MCF 10A (cell line): ENCODE measurements at places on chromosomes 1 and 21. TPM values are rescaled to one million over a fixed set of nuclear protein-coding genes. Genes with fewer than 3 reads are reported as not detected.

DNA sequence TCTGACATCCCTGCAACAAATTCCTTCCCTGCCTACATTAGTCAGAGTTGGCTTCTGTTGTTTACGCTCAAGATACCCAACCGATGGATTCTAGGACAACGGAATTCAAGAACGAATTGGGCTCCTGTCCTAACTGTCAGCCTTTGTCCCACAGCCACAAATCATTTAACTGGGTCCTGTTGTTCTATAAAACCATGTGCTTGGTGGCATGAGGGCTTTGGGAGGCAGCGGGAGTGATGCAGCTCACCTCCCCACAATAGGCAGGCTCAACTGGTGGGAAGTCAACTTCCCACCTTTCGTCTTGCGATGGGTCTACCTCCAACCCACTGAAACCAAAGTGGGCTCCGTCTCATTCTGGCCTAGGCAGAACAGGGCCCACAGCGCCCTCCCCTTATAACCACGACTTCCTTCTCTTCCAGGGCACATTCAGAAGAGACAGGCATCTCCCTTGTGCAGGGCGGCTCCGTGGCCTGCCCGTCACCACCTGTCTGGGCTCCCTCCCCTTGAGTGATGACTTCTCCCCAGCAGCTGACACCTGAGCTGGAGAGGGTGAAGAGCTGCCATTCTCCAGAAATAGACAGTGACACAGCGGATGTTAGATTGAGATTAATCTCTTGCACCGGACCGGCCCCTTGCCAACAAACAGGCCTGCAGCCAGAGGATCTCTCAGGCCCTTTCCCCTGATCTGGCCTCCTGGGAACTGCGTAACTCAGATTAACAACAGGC lies 26.5 kb downstream of the LRRC38 start:
- no peaks in the 10 kb centered on the region for H3K27me3 ChIP-seq
- no peak overlapping the region for H3K27ac ChIP-seq
- H3K4me1 ChIP-seq, result no peaks in the 10 kb centered on the region
- DNase-seq, result no peak
- H3K36me3 ChIP-seq, result no peaks in the 10 kb centered on the region

DNA sequence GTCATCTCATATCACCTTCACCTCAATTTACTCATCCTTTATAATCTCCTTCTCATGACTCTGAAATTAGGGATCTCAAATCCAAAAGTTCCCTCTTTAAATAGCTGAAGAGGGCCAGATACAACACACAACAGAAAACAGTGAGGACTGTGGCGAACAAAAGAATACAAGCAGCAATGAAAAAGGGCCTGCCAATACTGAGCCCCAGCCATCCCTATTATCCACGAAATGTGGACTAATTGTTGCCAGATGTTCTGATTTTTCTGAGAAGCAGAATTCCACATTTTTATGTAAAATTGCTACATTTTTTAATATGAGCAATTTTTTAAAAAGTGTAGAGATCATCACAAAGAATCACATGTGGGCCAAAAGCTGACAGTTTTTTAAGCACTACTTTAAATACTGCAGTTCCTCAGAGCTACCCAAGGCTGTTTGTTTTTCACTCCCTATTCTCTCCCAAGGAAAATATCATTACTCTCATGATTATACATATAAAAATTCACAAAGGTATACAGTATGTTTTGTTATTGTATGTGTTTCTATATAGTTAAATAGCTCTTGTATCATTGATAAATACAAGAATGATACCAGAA lies 90.0 kb downstream of the ASH1L start:
- H3K27me3 ChIP-seq, result no peaks in the 10 kb centered on the region
- no peak overlapping the region for H3K4me3 ChIP-seq
- peaks cover 44% of the 10 kb centered on the region for H3K36me3 ChIP-seq

DNA sequence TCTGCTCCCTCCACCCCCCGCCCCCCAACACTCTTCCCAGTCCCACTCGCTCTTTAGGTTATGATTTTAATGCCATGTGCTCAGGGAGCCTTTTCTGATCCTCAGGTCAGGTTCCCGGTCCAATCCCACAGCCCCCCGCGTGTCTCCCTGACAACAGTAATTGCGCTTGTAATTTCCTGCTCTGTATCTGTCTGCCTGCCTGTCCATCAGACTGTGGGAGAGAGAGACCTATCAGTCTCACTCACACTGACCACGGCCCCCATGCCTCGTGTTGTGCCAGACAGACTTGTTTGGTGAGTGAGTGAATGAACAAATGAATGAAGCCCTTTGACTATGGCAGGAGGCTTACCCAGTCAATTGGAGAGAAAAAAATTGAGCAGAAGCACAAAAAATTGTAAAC lies 50.8 kb upstream of the ECE1 start:
- no peaks in the 10 kb centered on the region for H3K27me3 ChIP-seq
- H3K36me3 ChIP-seq, result no peaks in the 10 kb centered on the region
- H3K4me1 ChIP-seq, result peaks cover 25% of the 10 kb centered on the region
- no peak overlapping the region for H3K27ac ChIP-seq
- no peak for DNase-seq
- no peak overlapping the region for H3K4me3 ChIP-seq

GRCh38 chr1:246583448-246584185 lies 17.4 kb downstream of the CNST start:
- no peak overlapping the region for H3K4me3 ChIP-seq
- DNase-seq, result peak; percentile 73
- H3K27me3 ChIP-seq, result no peaks in the 10 kb centered on the region
- peaks cover 28% of the 10 kb centered on the region for H3K4me1 ChIP-seq
- H3K27ac ChIP-seq, result peak overlapping the region; percentile 4
- peaks cover 14% of the 10 kb centered on the region for H3K36me3 ChIP-seq

GRCh38 chr1:10538646-10539355 lies 64.1 kb downstream of the PEX14 start:
- H3K36me3 ChIP-seq, result peaks cover 33% of the 10 kb centered on the region
- no peak overlapping the region for H3K4me3 ChIP-seq
- no peak for DNase-seq
- no peak overlapping the region for H3K27ac ChIP-seq
- H3K27me3 ChIP-seq, result no peaks in the 10 kb centered on the region

DNA sequence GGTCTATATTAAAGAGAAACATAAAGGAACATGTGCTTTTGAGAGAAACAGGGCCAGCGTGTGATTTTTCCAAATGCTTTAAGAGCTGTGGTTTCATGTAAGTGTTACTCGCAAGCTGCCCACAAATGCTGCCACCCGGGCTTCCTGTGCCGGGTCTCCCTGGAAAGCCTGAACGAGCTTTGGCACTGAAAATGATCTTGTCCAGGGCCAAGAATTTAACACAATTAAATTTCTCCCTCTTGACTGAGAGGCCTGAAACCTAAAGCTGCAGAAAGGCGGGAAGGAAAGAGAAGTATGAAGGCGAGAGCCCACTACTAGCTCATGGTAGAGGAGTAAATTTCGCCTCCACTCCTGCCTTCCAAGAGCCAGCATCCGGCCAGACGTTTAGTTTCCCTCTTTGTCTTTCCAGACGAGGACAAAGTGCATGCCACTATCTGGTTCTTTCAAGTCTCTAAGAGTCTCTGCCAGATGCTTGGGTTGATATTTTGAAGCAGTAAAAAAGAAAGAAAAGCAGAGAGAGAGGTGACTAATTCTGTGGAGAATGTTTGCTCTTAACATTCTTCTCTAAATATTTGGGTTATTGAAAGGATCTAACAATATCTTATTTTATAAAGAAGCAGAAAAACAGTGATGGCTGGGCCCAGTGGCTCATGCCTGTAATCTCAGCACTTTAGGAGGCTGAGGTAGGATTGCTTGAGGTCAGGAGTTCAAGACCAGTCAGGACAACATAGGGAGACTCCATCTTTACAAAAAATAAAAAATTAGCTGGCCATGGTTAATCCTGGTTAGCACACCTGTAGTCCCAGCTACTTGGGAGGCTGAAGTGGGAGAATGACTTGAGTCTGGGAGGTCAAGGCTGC lies 100.0 kb upstream of the HNRNPU start:
- peak; percentile 57 for DNase-seq
- H3K4me3 ChIP-seq, result peak overlapping the region; percentile 35
- peak overlapping the region; percentile 93 for H3K27ac ChIP-seq

GRCh38 chr1:66570196-66570595 lies 36.2 kb downstream of the SGIP1 start:
- no peak overlapping the region for H3K27ac ChIP-seq
- H3K27me3 ChIP-seq, result no peaks in the 10 kb centered on the region
- H3K4me3 ChIP-seq, result no peak overlapping the region
- no peak for DNase-seq
- H3K4me1 ChIP-seq, result peaks cover 19% of the 10 kb centered on the region

DNA sequence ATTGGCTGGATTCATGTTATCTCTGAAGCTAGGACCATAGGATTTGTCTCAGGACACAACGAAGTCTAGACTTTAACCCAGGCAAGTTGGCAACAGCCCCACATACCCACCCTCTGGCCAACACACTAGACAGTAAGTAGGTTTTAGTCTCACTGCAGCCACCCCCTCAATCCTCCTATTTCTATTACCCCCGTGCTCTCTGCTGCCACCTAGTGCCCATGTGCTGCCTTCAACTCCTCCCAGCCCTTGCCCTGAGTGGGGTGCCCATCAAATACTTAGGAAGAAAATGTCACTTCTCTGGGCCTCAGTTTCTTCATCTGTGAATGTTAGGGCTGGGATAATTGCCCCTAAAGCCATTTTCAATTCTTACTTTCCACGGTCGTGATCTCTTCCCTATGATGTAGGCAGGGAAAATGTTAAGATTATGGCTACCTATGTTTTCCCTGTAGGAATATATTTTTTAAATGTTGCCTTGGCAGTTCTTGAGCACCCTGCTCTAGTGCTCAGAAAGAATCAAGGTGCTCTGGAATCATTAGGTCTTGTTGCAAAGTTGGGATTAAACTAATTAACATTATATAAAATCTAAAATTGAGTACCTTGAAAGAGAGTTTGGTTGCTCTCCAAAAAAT lies 213.0 kb downstream of the LMX1A start:
- H3K4me1 ChIP-seq, result peaks cover 6% of the 10 kb centered on the region
- no peak overlapping the region for H3K4me3 ChIP-seq

GRCh38 chr1:212213784-212214183 lies 71.4 kb upstream of the PPP2R5A start:
- H3K4me1 ChIP-seq, result no peaks in the 10 kb centered on the region
- H3K36me3 ChIP-seq, result no peaks in the 10 kb centered on the region
- no peak overlapping the region for H3K4me3 ChIP-seq
- H3K27me3 ChIP-seq, result no peaks in the 10 kb centered on the region

DNA sequence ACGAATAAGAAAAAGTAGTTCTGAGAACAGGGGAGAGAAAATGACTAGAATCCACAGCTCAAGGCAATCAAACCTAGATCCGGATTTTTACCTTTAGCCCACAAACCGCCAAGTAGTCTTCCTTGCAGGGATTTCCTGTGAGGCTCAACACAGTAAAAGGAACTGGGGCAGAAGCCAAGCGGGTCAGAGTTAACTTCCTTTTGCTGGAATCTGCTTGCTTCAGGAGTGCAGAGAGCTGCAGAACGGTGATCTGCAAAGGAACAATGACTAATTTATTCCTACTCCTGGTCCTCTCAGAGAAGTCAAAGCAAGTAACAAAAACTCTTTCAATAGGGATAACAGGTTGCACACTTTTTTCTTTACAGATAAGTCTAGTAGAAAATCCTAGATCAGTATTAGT lies 53.4 kb downstream of the UBR4 start:
- H3K4me1 ChIP-seq, result no peaks in the 10 kb centered on the region
- H3K27ac ChIP-seq, result no peak overlapping the region
- H3K27me3 ChIP-seq, result no peaks in the 10 kb centered on the region
- H3K4me3 ChIP-seq, result no peak overlapping the region

DNA sequence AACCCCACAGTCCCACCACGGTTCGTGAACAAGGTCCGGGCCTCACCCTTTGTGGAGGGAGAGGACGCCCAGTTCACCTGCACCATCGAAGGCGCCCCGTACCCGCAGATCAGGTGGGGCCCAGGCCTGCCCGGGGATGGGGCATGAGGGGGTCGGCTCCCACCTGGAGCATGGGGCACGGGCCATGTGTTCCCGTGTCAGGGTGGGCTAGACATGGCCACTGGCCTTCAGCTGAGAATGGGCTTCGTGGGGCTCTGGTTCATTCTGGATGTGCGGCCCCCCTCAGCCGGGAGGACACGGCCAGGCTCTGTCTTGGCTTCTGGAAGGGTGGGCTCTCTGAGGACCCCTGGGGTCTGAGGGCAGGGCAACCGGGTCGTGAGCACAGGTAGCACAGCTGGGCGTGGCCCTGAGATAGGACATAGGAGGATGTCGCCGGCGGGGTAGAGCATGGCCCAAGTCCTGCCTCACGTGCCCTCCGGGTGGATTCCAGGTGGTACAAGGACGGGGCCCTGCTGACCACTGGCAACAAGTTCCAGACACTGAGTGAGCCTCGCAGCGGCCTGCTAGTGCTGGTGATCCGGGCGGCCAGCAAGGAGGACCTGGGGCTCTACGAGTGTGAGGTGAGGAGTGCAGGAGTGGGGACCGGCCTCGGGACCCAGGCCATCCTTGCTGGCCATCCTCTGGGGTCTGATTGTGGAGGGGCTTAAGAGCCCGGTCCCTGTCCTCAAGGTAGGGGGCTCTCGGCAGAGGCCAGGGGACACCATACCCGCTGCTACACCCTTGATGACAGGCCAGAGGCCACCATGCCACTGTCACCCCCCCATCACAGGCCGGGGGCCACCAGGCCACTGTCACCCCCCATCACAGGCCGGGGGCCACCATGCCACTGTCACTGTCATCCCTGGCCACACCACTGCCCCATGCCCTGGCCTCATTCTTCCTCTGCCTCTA lies 55.5 kb downstream of the TRIM11 start:
- no peaks in the 10 kb centered on the region for H3K4me1 ChIP-seq
- no peaks in the 10 kb centered on the region for H3K36me3 ChIP-seq
- no peak overlapping the region for H3K4me3 ChIP-seq
- no peak for DNase-seq
- H3K27me3 ChIP-seq, result peaks cover 23% of the 10 kb centered on the region

DNA sequence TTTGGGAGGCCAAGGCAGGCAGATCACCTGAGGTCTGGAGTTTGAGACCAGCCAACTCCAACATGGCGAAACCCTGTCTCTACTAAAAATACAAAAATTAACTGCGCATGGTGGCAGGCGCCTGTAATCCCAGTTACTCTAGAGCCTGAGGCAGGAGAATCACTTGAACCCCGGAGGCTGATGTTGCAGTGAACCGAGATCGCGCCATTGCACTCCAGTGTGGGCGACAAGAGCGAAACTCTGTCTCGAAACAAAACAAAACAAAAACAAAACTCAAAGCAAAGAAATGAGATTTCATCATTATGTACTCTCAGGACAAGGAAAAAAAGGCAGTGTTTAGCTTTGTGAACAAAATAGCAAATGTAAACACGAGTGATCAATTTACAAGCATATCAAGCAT lies 61.0 kb downstream of the LAMC2 start:
- peaks cover 45% of the 10 kb centered on the region for H3K4me1 ChIP-seq
- no peak for DNase-seq
- H3K36me3 ChIP-seq, result peaks cover 50% of the 10 kb centered on the region
- H3K4me3 ChIP-seq, result no peak overlapping the region
- no peaks in the 10 kb centered on the region for H3K27me3 ChIP-seq
- peak overlapping the region; percentile 47 for H3K27ac ChIP-seq

DNA sequence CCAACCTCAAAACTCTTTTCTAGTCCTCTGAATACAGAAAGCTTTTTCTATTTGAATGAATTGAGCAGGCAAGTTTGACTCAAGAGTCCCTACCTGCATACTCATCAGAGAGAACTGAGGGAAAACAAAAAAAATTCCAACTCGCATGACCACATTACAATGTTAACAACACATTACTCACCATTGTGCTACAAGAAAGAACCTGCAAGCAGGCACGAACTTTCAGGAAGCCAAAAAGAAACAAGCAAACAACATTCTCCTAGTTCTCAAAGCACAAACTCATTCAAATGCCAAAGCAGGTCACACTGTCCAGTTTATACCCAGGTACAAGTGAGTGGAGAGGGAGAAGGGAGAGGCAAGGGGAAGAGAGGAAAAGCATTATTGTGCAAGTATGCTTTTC lies 14.6 kb downstream of the OTUD7B start:
- H3K4me1 ChIP-seq, result peaks cover 28% of the 10 kb centered on the region
- H3K36me3 ChIP-seq, result peaks cover 33% of the 10 kb centered on the region
- peak; percentile 75 for DNase-seq
- no peaks in the 10 kb centered on the region for H3K27me3 ChIP-seq
- peak overlapping the region; percentile 52 for H3K27ac ChIP-seq

ANGPTL1 gene
- total RNA-seq, result not detected in 2 replicates

NLRP3 gene
- total RNA-seq, result 0.16 and 0.42 TPM in 2 replicates
